RCC 7860 (cell line): ENCODE measurements at places on chromosomes 3 and 15.

DNA sequence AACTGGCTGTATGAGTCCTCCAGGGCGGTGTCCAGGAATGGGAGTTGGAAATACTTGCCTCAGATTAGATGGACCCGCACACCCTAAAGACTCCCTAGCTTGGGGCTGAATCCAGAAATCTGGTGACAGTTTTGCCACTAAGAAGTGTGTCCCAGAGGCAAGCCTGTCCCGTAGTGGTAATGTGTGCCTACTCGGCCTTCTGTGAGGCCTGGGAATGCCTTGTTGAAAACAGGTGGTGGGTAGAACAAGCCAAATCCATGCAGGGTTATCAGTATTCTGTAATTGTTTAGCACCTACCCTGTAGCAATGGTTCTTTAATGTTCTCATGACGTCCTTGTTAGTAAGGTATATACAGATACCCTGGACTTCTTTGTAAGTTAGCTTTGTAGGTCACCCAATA is 1.6 kb downstream of the C3orf52 start:
- no peak for DNase-seq

DNA sequence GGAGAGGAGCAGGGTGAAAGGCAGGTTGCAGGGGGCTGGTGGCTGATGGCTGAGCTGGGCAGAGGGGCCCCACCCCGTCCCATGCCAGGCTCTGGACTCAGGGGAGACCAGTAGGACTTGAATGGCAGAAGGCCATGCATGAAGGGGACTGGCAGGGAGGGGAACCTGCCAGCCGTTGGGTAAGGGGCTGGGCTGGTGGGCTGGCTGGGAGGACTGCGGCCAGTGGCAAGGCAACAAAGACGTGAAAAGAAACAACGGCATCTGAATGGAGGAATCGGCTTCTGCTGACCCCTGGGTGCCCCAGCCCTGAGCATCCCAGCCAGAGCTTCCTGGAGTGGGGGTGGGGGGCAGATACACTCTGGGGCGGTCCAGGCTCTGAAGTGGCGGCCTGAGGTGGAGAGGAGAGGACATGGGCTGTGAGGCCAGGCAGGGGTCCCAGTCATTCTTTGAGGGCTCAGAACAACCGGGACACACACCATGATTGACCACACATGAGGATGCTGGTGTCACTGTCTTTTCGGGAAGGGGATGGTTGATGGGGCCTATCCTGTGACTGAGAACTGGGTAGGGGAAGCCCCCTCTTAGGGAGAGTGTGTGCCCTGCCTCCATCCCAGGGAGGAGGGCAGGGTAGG is 11.7 kb downstream of the GLYCTK start:
- DNase-seq, result no peak

- no peak for DNase-seq
These were observed 5.7 kb downstream of the PTH1R start for GRCh38 chr3:46883054-46883829.

DNA sequence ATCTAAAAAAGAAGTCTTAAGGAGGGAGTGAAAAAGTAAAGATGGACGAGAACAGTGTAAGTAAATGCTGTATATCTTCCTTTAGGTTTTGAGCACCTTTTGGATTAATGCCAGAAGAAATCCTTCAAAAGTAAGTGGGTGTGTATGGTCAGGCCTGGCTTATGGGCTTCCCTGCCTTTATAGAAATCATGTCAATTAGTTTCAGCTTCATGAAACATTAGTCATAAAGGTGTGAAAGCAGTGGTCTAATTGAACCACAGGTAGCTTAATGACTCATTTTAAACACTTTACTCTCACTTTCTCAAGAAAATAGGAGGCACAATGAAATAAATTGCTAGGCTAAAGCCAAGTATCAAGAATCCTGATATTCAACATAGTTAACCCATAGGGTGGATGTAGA is 467.4 kb upstream of the DPPA4 start:
- DNase-seq, result no peak

DNA sequence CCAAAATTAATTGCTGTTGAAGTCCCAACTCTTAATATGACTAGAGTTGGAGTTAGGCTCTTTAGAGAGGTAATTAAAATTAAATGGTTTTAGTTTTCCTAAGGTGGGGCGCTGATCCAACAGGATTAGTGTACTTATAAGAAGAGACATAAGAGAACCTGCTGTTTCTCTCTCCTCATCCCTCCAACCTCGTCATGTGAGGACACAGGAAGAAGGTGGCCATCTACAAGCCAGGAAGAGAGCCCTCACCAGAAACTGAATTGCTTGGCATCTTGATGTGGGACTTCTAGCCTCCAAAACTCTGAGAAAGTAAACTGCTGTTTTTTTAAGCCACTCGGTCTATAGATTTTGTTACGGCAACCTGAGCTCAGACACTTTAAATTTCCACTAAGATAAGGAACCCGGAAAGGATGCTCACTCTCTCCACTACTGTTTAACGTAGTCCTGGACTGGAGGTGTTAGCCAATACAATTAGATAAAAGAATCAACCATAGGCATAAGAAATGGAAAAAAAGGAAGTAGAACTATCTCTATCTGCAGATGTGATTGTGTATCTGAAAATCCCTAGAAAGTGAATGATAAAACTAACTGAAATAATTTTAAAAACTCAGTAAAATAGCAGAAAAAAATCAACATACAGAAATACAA is 26.8 kb downstream of the DCBLD2 start:
- no peak for DNase-seq

GRCh38 chr3:144553301-144553700 is 581.7 kb downstream of the DIPK2A start:
- no peak for DNase-seq

- DNase-seq, result no peak
These were observed 34.0 kb downstream of the SCG5 start for GRCh38 chr15:32675466-32675865.

GRCh38 chr3:108998436-108998835 is 44.8 kb upstream of the GUCA1C start:
- DNase-seq, result no peak

DNA sequence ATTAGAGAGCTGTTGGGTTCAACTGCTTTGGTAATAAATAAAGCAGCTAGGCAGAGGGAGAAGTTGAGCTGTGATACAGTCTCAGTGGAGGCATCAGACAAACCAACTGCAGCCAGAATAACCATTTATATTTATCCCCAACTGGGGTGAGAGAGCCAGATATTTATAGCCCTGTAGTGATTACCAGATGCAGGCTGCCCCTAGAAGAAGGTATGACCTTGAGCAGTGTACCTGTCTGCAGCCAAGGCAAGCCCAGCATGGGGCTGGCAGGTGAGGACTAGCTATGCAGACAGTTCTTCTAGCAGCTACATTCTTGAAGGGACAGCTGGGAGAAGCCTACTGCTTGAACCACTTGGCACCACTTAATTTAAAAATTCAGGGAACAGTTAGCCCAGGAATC is 144.4 kb upstream of the EPHA3 start:
- no peak for DNase-seq

DNA sequence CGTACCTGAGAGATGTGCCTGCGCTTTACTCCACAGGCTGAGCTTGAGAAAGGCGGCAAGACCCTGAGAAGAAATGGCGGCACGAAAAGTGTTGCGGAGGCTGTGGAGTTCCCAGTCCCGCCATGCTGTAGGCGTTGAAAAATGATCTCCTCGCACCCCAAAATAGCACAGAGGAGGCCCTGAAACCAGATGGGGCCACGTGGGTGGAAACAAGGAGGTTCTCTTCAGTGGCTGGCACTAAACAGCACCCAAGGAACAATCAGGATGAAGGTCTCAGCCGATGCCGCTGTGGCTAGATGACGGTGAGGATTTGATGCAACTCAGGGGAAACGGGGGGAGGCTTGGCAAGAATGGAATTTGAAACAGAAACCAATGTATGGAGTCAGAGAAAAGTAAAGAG is 57.3 kb downstream of the TMEM212 start:
- no peak for DNase-seq

GRCh38 chr3:98901119-98901391 is 440 bp downstream of the DCBLD2 start:
- no peak for DNase-seq

GRCh38 chr3:64238971-64239667 is 13.9 kb upstream of the PRICKLE2 start:
- DNase-seq, result peak; percentile 95

- no peak for DNase-seq
These were observed 8.6 kb upstream of the TIPIN start for GRCh38 chr15:66364944-66365528.

DNA sequence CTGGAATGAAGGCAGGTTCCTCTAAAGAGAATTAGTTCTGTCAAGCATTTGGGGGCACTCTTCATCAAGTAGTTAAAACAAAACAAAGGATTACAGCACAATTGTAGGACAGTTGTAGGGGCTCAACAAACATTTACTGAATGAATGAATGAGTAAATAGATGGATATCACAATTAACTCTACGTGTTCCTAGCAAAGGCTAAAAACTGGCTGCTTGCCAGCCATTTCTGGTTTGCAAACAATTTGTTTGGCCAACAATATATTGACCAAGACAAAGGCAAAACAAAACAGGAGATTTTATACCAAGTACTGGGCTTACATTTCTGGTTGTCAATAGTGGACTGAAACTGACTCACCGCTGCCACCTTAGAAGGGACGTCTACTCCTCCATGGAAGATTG is 116.8 kb downstream of the ZNF280D start:
- DNase-seq, result no peak

DNA sequence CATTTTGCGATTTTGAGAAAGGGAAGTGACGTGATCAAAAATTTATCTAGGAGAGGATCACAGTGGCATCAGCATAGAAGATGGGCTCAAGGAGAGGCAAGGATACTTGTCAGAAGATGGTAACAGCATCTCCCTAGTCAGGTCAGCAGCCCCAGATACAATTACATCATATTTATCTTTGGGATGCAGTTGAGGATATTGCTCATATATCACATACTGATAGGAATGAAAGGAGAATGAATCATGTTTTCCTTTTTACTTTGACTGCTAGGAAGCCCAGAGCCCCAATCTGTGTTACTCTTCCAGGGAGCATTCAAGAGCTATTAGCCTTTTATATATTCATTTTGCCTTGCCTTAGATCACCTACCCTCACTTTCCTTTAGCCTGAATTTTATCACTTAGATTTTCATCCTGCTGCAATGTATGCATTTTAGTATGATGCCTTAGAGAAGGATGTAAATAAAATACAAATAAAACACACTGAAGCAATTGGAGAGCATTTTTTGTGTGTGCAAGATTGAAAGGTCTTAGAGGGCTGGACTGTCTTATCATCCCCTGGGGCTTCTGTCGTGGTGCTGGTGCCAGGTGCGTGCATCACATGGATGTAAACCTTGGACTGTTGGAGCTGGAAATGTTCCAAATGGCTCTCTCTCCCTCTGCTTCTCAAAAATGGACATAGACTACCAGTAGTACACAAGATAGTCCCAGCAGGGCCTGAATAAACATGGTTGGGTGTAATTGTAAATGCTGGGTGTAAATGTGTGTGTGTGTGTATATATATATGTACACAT is 40.3 kb downstream of the CORO2B start:
- DNase-seq, result no peak

- no peak for DNase-seq
These were observed 71.4 kb upstream of the ROPN1 start for GRCh38 chr3:124063197-124063909.

- DNase-seq, result no peak
These were observed 14.6 kb upstream of the BLOC1S6 start for GRCh38 chr15:45572617-45573016.

GRCh38 chr3:135246027-135246426 is 451.0 kb downstream of the EPHB1 start:
- no peak for DNase-seq

DNA sequence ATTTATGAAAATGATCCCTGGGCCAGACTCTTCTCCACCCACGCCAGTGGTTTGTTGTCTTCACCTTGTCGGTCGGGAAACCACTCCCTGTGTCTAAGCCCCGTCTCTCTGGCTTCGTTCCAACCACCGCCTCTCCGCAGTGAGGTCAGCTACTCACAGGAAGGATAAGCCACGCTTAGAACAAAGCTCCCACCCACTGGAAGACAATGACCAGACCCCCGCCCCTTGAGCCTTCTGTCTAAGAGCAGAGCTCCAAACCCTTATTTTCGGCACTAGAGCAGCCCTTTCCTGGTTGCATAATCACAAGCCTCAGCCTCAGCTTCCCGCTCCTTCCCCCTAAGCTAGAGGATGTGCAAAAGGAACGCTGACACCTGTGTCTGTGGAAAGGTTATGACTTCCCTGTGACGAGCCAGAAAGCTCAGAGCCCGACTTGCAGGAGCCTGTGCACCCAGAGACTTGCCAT is 114.9 kb upstream of the MEF2A start:
- no peak for DNase-seq

DNA sequence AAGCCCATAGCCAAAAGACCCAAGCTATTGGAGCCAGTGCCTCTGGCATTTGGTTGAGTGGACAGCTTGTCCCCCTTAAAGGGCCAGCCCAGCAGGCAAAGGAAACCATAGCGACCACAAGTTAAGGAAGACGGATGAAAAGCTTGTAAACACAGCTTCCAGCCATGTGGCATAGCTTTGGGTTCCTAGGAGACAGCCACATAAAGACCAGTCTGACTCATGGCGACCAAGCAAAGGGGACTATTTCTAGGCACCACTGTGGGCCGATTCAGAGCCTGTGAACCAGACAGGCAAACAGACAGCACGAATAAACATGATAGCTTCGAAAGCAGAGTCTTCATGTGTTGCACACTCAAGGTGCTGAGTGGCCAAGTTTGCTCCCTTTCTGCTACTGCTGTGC is 30.5 kb upstream of the SRGAP3 start:
- DNase-seq, result no peak

DNA sequence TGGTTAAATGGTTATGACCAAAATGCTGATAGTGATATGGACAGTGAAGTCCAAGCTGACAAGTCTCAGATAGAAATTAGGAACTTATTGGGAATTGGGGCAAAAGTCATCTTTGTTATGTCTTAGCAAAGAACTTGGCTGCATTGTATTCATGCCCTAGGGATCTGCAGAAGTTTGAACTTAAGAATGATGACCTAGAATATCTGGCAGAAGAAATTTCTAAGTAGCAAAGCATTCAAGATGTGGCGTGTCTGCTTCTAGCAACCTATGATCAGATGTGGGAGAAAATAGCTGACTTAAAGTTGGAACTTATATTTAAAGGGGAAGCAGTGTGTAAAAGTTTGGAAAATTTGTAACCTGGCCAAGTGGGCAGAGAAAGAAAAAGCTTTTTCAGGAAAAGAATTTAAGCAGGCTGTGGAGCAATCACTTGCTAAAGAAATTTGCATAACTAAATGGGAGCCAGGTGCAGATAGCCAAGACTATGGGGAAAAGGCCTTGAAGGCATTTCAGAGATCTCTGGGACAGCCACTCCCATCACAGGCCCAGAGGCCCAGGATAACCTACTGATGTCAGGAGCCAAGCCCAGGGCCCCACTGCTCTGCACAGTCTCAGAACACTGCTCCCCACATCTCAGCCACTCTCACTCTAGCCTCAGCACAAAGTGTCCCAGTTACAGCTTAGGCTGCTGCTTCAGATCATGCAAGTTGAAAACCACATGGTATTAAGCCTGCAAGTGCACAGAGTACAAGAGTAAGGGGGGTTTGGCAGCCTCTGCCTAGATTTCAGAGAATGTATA is 147.8 kb upstream of the TGFBR2 start:
- no peak for DNase-seq
